Hindlimb muscle (tissue), 1 donor: ENCODE measurements at places on chromosomes 12 and 14. TPM values are rescaled to one million over a fixed set of nuclear protein-coding genes. Genes with fewer than 3 reads are reported as not detected.

Gene PTPRR
- polyA plus RNA-seq = 1.5 TPM

Gene AHNAK2
- polyA plus RNA-seq = 31.8 TPM

Gene SLC6A13
- polyA plus RNA-seq = 6.3 TPM

Gene C1S
- 138 TPM for polyA plus RNA-seq

Gene TMEM132D
- 1.2 TPM for polyA plus RNA-seq

Gene ATF7
- polyA plus RNA-seq = 54.4 TPM

Gene SLC6A15
- polyA plus RNA-seq = 2.9 TPM

Gene P2RX4
- polyA plus RNA-seq = 11.9 TPM

Gene SMCO2
- polyA plus RNA-seq = not detected

GRCh38 chr14:92198804-92199203 is 77.0 kb downstream of the CPSF2 start:
- DNase-seq = no peak

DNA sequence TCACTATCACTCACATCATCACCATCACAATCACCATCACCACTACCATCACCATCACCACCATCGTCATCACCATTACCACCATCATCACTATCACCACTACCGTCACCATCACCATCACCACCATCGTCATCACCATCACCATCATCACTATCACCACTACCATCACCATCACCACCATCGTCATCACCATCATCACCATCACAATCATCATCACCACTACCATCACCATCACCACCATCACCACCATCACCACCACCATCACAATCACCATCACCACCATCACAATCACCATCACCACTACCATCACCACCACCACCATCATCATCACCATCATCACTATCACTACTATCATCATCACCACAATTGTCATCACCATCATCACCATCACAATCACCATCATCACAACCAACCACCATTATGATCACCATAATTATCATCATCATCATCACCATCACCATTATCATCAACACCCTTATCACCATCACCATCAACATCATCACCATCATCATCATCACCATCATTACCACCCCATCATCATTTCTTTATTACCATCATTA is 90.8 kb downstream of the DICER1 start:
- no peak for DNase-seq

GRCh38 chr14:54116972-54117371 is 160.3 kb upstream of the BMP4 start:
- no peak for DNase-seq

- DNase-seq = no peak
Observed at GRCh38 chr12:49813131-49813530, 15.1 kb downstream of the NCKAP5L start.

DNA sequence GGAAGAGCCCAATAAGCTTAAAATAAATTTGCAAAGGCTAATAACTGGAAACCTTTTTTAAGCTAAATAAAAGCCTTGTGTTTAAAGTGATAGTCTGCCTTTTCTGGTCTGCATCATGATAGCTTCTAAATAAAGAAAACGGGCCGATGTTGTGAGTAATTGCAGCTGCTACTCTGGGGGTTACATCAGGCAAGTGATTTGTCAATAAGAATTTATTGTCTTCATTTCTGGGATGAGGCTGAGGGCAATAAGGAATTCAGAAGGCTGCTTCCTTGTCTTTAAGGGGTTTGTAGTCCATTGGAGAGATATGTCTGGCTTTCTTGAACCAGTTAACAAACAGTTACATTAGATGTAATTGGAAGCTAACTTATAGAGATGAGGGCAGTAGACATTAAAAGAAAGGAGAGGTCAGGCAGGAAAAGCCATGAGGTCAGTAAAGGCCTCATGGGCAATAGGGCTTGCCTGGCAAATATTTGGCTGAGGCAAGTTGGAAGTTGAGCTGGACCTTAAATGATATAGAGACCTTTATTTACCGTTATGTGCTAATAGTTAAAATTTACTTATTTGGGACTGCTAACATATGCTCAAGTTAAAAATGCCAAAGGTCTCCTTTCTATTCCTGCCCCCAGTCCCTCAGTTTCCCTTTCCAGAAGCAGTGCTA is 85.0 kb downstream of the CRADD start:
- no peak for DNase-seq

- peak; percentile 51 for DNase-seq
Observed at GRCh38 chr14:60722357-60723115, 1.6 kb downstream of the SIX4 start.

GRCh38 chr12:119147847-119148448 is 30.8 kb upstream of the HSPB8 start:
- no peak for DNase-seq

- no peak for DNase-seq
Observed at GRCh38 chr12:40194846-40195245, 30.0 kb upstream of the LRRK2 start.

DNA sequence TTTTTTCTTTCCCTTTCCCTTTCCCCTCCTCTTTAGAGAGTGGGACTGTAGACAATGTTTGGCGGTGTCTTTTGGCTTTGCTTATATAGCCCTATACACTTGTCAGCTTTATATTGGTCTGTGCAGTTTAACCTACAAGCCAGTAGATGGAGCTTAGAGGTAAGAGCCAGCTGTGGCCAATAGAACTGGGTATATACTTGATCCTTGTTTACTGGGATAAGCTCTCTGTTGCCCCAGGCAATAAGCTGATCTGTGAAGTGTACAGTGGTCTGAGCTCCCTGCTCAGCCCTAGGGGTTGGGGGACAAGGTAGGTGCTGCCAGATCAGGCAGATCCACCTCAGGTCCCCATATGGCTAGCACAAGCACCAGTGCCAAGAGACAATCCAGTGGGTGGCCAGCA is 434.1 kb downstream of the NOVA1 start:
- DNase-seq = no peak

DNA sequence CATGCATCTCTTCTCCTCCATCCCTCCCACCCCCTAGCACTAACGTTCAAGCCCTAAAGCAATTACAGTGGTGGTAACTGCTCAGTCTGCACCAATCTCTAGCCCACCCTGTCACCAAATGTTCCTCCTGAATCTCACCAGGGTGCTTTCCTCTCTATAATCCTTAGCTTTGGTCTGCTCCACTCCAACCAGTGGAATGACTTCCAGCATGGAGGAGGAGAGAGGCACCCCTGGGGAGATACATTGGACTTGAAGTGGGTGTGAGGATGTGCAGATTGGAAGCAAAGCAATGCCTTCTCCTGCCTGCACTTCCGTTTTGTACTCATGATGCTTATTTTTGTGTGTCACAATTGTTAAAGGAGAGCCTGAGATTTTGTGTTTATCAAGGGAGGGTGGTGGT is 24.1 kb upstream of the RPS6KA5 start:
- DNase-seq = no peak

GRCh38 chr14:75254901-75255584 is 23.6 kb upstream of the FOS start:
- no peak for DNase-seq

DNA sequence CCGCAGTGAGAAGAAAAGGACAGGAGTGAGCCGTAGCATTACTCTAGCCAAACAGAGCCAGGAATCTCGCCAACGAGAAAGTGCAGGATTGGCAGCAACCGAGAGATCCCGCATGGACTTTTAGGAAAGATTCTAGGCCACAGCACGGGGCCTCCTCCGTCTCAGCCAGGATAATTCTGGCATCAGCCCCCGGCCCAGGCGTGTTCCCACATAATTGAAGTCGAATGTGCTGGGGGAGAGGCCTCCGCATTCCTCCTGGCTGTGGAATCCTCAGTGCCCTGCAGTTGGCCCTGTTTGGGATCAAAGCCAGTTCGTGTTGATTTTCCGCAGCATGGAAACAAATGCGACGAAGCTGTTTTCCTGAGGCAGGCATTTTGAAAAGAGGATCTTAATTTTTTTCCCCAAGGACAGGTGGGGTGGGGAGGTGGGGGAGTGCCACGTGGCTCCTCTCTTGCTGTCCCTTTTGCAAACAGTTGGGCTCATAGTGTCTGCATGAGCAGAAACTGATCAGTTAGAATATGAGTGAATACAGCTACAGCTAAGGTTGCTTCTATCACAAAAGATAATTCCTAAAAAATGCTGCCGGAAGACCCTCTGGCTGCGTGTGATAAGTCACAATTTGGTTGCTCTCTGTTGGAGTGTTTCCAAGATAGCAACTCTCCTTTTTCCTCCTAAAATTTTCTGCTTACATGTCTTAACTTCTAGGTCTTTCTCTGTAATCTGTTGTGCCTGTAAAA is 37.3 kb upstream of the ATXN2 start:
- DNase-seq = peak; percentile 91
